T-helper 9 cell (primary cell): ENCODE measurements at places on chromosomes 1 and 21.
A peak's percentile ranks its signal among the peaks of the same experiment; 100 is the strongest.

- no peak for DNase-seq
Measured at GRCh38 chr1:172252958-172253357, 167.5 kb upstream of the C1orf105 start.

GRCh38 chr1:234499119-234499942, 20.4 kb upstream of the TARBP1 start:
- peak; percentile 76 for DNase-seq

GRCh38 chr1:211484755-211485479, 7.0 kb downstream of the RD3 start:
- DNase-seq = no peak

DNA sequence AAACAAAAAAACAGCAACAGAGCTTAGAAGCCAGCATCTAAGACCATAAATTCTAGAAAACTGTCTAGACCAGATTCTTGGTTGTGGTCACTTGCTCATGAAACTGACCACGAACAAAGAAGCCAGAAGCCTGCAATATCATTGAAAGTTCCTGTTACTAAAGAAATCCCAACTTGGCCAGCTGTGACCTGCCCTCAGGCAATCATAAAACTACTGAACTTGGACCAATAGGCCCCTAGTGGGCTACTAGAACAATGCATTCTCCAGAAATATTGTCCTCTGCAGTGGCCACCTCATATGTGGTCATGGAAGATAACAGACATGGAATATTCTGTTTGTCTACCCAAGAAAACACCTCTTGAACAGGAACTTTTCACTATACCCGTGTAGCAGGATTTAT, 87.7 kb downstream of the SPATA17 start:
- no peak for DNase-seq

- no peak for DNase-seq
Measured at GRCh38 chr1:228830185-228830953, 95.1 kb downstream of the RHOU start.

- no peak for DNase-seq
Measured at GRCh38 chr1:92543131-92544055, 56.7 kb upstream of the GFI1 start.

DNA sequence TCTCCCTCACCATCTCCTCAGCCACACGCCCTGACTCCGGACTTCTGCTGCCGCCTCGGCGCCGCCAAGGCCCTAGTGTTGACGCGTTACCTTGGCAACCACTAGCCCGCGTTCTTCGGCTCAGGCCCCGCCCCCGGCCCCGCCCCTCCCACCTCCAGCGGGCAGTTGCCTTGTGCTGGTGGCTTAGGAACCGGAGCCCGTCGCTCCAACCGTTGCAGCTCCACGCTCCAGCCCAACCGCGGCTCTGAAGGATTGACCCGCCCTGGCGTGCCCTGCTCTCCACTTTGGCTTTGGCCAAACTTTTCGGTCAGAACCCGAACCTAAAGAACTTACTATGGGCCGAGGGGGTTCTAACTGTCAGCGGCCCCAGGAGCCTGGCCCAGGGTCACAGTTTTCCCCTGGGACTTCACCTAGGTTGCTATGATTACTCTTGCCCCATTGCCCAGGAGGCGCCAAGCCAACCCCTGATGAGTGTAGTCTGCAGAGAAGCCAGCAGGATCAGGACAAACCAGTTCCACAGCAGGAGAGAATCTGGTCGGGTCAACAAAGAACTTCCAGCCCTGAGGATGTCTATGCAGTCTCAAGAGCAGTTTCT, at the start of gene CFAP45:
Gene CFAP45, minus strand, starts transcription at position 80 of the 595 bp plus-strand sequence. Its CDS starts 67 bp downstream, at position 13.
- no peak for DNase-seq

- DNase-seq = no peak
Measured at GRCh38 chr1:235047331-235047871, 81.2 kb downstream of the TOMM20 start.

GRCh38 chr1:39127513-39127912, 77.0 kb upstream of the MACF1 start:
- no peak for DNase-seq

DNA sequence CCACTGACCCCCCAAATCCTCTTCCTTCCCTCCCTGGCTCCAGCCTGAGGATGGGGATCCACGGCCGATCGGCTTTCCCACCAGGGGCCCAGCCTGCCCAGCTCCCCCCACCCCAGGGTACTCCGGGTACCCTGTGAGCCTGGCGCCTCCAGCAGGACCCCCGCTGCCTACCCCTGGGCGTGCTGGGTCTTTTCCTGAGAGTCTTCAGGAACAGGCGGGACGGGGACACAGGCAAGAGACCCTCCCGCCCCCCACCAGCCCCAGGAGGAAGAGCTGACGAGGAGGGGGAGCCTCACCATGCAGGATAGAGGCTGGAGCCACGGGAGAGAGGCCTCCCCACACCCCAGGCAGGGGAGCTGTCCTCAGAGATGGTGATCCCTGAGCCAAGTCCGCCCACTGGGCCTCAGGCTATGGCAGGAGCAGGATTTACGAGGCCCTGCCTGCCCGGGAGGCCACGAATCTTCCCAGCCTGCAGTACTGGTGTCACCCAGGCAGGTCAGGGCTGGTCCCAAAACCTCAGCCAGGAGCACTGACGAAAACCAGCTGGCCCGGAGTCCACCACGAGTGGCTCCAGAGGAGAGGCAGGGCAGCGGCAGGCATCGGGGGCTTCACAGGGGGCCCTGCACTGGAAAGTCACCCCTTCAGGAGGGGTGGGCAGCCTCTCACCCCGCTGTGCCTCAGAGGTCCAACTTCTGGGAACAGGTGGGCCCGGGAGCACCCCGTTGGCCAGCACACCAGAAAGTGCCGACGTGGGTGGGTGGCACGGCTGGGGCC, 58.0 kb downstream of the MEGF6 start:
- DNase-seq = no peak

- DNase-seq = no peak
Measured at GRCh38 chr1:209229494-209230061, 353.9 kb upstream of the CAMK1G start.

DNA sequence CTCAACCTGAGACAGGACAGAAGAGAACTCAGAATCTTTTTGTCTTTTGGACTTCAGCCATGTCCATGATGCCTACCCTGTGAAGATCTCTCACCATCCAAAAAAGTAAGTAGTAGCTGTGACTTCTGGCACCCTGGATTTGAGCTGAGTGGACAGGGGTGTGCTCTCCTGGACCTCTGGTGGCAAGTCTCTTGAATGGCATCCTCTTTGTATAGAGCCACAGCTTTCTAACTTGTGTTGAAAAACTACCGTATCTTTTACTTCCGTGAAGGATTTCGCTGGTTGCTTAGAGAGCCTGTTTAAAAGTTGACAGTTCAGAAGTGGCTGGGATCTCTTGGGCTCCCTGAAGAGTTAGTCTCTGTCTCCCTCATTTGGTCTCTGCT, 1.8 kb downstream of the MFN2 start:
- DNase-seq = no peak

GRCh38 chr1:114208106-114208505, 54.4 kb upstream of the SYT6 start:
- DNase-seq = no peak

- no peak for DNase-seq
Measured at GRCh38 chr1:19309123-19309813, 2.7 kb downstream of the AKR7A2 start.

- no peak for DNase-seq
Measured at GRCh38 chr21:46155514-46156377, at the start of gene FTCD. FTCD (minus strand) TSS chr21:46155579; CDS start chr21:46155523, 56 bp downstream.

- DNase-seq = no peak
Measured at GRCh38 chr21:20883408-20883800, 114.8 kb upstream of the NCAM2 start.

- no peak for DNase-seq
Measured at GRCh38 chr1:115229016-115229415, 109.0 kb downstream of the NGF start.

DNA sequence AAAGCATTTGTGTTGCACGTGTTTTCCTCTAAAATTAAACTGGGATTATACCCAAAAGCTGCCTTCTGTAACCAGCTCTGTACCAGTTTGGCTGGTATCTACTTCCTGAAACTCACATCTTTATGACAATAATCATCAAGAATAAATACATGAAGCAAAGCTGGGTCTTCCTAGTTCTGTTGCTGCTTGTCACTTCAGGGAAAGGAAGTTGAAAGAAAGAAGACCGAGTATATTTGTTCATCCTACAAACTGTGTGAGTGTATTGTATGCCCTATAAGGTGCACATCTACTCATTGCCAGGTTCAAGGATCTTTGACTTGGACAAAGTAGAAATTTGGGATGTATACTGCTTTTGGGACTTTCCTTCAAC, 29.1 kb upstream of the IFNGR2 start:
- DNase-seq = no peak

DNA sequence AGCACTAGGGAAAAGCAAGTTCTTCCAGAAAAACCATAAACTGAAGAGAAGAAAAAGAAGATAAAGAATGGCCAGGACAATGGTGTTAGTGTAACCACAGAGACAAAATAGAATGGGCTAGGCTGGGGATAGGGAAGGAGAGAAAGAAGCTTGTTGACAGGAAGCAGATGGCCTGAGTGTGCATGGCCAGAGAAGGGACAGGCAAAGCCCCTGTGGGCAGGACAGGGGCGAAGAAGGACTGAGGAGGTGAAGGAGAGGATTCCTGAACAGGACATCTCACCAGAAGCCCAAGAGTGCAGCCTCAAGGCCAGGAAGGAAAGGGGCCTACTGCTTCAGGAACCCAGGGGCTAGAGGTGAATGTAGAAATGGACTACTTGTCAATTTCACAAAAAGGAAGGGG, 29.3 kb downstream of the IQGAP3 start:
- DNase-seq = no peak

DNA sequence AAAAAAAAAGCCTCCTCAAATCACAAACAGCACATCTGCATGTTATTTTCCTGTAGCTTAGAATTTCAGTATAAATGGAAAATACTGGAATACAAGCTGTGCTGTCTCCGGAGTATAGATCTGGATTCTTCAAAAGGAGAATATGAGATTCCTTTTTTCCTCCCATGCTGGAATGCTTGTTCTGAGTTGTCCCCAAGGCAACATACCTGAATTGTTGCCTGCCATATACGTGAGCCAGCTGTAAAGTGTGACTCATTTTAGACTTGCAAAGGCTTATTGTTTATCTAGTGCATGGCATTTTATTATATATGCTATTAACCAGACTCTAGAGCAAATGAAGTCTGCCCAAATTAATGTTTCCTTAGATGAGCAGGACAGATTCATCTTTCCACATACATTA, 95.0 kb upstream of the C1orf105 start:
- no peak for DNase-seq
